ENCODE measurements at places on chromosomes 1 and 21.

GRCh38 chr1:198558402-198558801 is 17.9 kb upstream of the ATP6V1G3 start:
- no peak for DNase-seq

DNA sequence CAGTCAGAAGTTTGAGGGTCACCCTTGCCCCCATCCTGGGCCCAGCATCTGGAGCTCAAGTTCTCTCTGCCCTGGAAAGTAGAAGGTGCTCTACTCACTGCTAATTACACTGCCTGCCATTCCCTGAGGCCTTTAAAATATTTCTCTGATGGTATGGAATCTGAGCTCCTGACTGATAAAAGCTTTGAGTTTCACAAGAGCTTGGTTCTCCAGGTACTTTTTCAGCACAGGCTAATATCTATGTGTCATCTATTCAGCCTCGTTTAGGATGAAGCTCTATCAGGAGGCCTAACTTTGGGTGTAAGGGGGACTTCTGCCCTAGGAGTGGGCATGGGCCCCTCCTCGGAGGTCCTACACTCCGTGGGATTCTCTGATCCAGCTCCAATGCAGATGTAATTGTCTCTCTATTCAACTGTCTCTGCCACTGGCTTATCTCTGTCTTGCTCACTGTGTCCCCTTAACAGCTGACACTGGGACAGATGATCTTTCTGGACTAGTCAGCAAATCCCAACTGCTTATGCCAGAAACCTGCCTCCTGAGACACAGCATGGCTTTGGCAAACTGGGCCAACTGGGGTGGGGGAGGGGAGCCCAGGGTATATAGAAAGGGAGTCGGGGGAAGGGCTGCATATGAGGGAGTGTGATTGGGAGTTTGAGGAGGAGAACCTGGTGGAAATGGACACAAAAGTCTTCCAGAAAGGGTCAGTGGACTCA is 104.2 kb upstream of the GADD45A start:
- no peak for DNase-seq

GRCh38 chr1:162351246-162351842 is 25.3 kb downstream of the SPATA46 start:
- no peak for DNase-seq

GRCh38 chr1:13771745-13772144 is 71.8 kb downstream of the PRDM2 start:
- DNase-seq = no peak

DNA sequence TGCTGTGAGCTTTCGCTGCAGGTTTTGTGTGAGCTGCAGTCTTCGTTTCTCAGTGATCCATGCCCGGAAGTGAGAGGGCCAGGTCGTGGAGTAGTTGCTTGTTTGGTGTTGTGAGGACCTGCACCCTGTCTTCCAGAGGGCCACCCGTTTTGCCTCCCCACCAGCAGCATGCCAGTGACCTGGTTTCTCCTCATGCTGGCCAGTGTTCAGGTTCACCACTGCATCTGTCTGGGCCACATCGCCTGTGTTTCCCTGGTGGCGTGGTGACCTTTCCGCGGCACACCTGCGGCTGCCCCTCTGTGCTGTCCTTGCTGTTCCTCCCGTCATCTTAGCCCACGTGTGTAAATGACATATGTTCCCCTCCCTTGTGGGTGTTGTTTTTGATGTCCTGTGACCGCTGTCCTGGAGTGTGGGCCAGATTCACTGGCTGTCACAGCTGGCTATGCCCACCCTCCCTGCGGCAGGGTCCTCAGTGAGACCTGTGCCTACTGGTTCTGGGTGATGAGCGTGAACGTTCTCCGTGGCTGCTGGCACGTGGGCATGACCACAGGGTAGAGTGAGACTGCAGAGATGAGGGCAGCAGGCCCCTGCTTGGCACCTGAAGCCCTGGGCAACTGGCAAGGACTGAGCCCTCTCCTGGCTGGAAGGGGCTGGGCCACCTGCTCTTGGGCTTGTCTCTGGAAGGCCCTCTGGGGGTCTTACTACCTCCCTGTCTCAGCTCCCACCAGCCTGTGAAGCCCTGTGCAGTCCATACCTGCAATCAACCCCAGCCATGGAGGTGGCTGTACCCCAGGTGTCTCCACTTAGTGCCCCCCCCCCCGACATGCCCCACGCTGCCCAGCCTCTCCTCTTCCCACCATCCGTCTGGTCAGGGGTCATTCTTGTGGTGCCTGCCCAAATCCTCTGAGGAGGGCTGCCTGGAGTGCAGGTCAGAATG is 7.3 kb downstream of the IBA57 start:
- DNase-seq = no peak

DNA sequence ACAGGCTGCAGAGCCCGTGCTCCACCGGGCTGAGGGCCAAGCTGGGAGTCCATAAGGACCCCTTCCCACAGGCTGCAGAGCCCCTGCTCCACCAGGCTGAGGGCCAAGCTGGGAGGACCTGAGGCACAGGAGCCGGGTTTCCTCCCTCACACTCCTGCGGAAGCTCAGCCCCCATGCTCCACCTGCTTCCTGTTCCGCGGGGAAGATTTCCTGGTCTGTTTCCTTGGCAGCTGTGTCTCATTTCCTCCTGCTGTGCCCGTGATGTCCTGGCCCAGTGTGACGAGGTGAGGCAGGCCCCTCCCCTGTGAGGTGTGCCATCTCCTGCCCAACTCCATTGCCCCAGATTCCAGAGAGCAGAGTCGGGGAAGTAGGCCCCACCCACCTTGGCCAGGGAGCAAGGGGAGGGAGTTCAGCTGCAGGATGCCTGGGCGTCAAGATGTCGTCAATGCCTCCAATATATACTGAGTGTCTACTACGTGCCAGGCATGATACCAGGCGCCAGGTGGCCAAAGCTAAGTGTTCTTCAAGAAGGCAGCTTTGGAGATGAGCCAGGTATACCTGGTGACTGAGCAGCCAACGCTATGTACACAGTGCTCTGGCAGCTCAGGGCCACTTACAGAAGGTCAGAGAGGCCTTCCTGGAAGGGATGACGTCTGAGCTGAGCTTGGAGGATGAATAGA is 58.8 kb downstream of the NAV1 start:
- DNase-seq = peak; percentile 100

GRCh38 chr1:31181515-31182343 is 58.0 kb downstream of the NKAIN1 start:
- no peak for DNase-seq

- DNase-seq = no peak
These were observed 981 bp upstream of the KIAA1614 start for GRCh38 chr1:180911640-180912191.

DNA sequence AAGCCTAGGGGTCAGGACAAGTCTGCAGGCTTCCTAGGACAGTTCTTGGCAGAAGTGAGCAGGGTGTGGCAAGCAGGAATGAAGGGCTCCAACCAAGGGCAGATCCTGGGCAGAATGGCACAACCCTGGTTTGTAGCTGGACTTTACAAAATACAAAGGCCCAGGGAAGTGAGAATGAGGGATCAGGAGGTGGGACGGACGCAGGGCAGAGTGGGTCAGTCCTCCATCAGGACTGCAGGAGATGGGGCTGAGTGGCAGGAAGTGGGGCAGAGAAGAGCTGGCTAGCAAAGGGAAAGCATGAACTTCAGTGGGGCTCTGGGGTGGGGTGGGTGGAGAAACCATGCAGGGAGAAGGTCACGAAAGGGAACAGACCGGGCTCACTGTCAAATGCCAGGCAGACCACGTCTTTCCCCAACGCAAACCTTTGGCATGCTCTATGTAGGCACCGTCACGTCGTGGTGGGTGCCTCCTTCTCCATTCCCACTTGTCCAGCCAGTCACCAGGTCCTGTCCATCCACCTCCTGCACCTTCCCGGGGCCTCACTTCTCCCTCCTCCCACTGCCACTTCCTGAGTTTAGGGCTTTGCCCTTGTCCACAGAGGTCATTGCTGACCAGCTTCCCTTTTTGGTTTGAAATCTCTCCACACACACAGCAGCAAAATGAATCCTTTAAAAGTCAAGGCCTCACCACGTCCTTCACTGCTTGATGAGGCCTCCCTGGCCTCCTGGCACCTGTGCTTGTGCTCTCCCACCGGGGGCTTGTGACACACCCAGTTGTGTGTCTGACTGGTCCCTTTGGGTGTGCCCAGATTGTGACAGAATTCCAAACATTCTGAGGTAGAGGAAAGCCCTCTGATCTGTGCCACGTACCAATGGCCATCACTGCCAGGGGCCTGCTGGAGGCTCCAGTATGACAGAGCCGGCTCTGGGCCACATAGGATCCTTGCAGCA is 8.7 kb upstream of the CLDN19 start:
- no peak for DNase-seq

GRCh38 chr1:201710632-201711597 is 118.0 kb upstream of the IPO9 start:
- no peak for DNase-seq

GRCh38 chr1:6263716-6264115 is 2.8 kb upstream of the GPR153 start:
- DNase-seq = no peak

DNA sequence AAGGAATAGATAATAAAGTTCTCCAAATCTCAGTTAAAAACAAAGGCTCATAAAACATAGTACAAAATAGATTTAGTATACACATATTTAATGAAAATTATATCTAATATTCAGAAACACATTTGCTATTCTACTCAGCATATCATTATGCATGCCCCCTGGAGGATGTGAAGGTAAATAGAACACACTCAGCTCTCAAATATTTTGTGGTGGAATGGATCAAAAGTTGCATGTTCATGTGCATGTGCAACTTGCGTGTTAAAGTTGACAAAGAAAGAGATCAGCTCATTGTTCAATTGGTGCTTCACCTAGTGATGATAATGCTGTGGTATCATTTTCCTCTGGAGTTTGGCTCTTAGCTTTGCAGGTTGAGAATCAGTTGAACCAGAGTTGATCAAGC is 4.9 kb upstream of the ZNF644 start:
- peak; percentile 30 for DNase-seq

- DNase-seq = no peak
These were observed 13.9 kb downstream of the COX20 start for GRCh38 chr1:244849189-244849866.

DNA sequence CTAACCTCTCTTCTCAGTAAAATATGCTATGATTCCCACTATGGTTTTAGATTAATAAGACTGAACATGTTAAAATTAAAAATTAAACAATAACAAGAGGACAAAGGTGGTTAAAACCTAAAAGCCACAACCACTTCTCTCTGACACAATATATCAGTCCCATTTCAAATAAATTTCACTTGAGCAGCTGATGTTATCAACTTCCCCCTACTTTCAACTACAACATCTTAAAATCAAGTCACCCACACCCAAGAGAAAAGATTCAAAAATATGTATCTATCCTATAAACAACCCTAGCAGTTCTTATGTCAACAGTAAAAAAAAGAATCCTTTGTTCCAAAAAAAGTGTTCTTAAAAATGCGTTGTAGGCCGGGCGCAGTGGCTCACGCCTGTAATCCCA is 7.5 kb downstream of the PUM1 start:
- no peak for DNase-seq

DNA sequence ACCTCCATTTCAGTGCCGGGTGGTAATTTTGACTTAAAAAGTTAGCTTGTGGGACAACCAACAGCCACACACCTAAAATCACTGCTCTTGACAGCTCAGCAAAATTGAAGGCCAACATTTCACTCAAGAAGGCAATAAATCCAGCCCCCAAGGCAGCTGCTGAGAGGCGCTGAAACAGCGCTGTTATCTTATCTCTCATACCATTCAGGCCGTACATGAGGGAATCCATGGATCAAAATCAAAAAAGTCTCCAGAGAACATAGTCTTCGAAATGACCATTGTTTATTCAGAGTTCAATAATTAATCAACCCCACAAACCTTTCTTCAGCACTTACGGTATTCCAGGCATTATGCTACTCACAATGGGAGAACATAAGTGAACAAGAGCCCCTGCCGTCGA is 38.5 kb downstream of the ZBTB18 start:
- no peak for DNase-seq

- DNase-seq = peak; percentile 15
These were observed 31.6 kb downstream of the ZBTB8OS start for GRCh38 chr1:32618673-32619221.

- no peak for DNase-seq
These were observed 173.6 kb upstream of the RAB4A start for GRCh38 chr1:229097356-229097755.
